ENCODE measurements at places on chromosomes 16 and 17.
A peak's percentile ranks its signal among the peaks of the same experiment; 100 is the strongest.

- no peak for DNase-seq
Observed at GRCh38 chr17:50818921-50819657, 16.3 kb upstream of the WFIKKN2 start.

GRCh38 chr17:52376137-52376536, 217.6 kb upstream of the CA10 start:
- no peak for DNase-seq

GRCh38 chr16:69123910-69124309, 8.5 kb downstream of the CHTF8 start:
- peak; percentile 72 for DNase-seq

DNA sequence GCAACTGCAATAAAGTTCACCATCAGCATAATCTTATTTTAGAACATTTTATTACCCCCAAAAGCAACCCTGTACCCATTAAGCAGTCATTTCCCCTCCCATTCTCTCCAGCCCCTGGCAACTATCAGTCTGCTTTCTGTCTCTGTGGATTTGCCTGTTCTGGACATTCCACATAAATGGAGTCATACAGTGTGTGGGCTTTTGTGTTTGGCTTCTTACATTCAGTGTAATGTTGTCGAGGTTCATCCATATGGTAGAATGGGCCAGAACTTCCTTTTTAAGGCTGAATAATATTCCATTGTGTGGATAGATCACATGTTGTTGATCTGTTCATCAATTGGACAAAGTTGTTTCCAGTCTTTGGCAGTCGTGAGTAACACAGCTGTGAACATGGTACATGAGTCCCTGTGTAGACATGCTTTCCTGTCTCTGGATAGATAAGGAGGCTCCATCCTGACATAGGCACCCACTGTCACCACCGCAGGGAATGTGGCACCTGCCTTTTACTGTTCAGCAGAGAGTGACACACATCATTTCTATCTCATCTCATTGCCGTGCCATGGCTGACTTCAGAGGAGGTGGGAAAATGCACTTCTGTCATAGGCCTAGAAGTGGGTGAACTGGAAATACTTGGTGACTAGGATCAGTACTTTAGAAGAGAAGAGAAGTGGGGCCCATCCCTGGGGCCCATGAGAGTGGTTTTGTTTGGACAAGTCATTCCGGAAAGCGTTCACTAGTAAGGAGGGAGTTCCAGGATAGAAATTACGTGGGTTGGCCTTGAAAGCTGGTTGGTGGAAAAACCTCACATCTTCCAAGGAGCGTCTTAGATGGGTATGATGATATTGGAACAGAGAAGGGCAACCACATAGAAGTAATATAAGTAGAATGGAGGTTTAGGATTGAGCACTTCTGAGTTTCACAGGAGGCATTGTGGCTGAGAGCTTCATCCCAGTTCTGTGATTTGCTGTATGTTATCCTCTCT, 25.8 kb downstream of the EPN2 start:
- no peak for DNase-seq

DNA sequence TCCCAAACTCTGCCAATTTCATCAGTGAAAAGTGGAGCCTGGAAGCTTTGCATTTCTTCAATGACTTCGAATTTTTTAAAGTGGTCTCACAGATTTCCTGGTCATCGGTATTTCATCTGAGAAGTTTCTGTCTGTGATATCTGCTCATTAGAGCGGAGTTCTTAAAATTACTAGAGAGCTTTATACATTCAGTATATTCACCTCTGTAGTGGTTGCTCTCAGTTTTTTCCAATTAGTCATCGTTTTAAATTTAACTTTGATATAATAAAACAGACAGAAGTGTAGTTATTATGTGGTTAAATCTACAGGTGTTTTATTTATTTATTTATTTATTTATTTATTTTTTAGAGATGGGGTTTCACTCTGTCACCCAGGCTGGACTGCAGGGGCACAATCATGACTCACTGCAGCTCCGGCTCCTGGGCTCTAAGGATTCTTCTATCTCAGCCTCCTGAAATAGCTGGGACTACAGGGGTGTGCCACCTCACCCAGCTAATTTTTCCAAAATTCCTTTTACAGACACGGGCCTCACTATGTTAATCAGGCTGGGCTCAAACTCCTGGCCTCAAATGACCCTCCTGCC, 16.0 kb downstream of the ARHGAP17 start:
- DNase-seq: no peak

- DNase-seq: no peak
Observed at GRCh38 chr17:3592216-3592860, 16.9 kb downstream of the TRPV1 start.

GRCh38 chr16:3070608-3071111, 5.2 kb downstream of the IL32 start:
- no peak for DNase-seq

GRCh38 chr16:55915096-55915827, 40.1 kb upstream of the CES5A start:
- DNase-seq: no peak

DNA sequence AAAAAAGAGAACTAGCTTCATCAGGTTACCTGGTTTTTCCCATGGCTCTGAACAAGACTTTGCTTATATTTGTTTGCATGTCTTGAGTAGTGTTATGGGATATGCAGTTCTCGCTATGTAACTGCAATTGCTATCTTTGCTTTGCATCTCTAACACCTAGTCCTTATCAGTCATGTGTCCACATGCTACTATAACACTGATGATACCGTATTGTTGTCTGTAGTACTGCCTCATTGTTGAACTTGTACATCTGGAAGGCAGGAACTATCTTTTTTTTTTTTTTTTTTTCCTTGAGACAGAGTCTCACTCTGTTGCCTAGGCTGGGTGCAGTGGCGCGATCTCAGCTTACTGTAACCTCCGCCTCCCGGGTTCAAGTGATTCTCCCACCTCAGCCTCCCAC, 2.5 kb downstream of the PSME3 start:
- no peak for DNase-seq

- DNase-seq: no peak
Observed at GRCh38 chr16:57704905-57705852, 10.6 kb downstream of the DRC7 start.

DNA sequence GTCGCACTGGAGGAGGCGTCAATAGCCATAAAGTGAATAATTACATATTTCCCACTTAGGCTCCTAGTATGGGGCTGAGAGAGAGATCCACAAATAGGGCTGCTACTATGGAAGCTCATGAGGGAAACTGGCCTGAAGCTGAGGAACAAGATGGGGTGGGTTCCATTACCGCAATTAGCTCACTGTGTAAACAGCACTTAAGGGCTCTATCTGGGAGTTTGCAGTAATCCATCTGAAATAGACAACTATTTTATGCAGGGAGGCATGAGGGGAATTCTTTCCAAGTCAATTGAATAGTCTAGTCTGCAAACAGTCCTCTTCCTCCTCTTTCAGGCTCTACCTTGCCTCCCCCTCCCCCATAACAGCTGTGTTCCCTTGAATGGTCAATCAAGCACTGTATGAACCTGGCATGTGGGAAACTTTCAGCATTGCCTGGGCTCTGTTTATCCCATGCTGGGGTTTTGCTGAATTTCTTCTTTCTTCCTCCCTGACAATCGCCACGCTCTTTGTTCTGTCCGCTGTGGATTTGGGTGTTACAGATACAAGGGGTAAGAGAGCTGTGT, 56.1 kb upstream of the MAF start:
- DNase-seq: no peak

DNA sequence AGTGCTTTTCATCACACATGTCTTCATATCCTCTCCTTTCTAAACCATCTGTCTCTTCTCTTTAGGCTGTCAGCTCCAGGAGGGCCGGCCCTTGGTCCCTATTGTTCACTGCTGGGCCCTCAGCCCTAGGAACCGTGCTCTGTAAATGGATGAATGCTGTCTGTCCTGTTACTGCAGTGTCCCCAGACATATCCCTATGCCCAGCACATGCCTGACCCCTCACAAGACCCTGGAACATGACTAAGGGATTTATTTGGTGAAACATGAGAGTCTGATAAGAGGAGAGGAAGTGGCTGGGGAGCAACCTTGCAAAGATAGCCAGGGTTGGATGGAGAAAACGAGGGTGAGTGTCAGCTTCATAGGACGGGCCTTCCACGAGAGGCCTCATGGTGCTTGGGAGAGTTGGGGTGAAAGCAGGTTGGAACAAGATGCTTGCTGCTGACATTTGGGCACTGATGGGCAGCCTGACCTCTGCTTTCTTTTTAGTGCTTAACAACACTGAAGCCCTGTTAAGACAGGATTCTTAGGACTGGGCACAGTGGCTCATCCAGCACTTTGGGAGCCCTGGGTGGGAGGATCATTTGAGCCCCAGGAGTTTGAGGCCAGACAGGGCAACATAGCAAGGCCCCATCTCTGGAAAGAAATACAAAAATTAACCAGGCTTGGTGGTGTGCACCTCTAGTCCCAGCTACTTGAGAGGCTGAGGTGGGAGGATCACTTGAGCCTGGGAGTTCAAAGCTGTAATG, 39.0 kb downstream of the ABCC1 start:
- no peak for DNase-seq

DNA sequence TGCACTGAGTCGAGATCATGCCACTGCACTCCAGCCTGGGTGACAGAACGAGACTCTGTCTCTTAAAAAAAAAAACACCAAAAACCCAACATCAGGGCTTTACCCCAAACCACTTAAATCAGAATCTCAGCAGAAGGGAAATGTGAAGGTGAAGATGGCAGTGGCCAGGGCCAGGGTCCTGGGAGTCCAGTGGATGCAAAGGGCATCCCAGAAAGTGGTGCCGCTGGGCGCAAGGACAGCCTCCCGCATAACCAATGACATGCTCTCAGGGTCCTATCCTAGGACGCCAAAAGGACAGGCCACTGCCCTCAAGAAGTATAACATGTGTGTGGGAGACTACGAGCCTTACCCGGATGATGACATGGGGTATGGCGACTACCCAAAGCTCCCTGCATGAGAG, 7.9 kb downstream of the TUBD1 start:
- no peak for DNase-seq

- no peak for DNase-seq
Observed at GRCh38 chr16:27220527-27220926, 17.2 kb downstream of the KDM8 start.

DNA sequence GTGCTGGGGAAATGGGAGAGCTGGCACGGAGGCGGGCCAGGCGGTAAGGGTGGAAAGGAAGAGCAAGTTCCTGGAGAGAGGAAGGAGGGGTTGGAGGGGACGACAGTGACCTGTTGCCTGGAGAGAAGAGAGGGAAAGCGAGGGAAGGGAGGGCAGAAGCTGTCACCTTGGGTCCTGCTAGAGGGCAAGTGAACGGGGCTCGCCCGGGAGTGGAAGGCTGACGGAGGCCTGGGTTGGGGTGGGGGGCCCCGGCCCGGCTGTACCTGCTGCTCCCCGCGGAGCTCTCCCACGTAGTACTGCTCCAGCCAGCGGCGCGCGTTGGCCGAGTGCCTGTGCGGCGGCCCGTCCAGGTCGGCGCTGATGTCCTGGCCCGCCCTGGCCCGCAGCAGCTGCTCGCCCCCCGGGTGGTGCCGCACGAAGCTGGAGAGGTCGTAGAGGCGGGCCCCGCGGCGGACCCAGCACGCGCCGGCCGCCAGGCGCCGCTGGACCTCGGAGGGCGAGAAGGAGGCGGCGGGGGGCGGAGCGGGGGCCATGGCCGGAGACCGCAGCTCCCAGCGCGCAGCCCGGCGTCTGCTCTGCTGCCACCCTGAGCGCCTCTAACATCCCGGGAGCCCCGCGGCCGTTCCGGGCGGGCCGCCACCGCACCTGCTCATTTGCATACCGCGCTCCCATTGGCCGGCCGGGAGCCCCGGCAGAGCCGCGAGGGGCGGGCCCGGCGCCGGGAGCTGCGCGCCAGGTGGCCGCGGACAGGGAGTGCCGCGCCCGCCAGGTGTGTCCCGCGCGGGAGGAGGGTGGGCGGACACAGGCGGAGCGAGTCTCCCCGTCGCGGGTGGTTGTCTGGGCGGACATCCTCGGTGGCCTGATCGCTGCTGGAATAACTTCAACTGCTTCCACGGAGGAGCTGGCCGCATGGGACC, at the start of gene FA2H:
TSS of gene FA2H (minus strand) at position 598 of the 917 bp plus-strand sequence. CDS start at position 533, 65 bp downstream.
- DNase-seq: peak; percentile 62

GRCh38 chr17:75335315-75335714, 46.1 kb upstream of the SLC25A19 start:
- DNase-seq: no peak

GRCh38 chr16:83958846-83959565, 6.0 kb downstream of the OSGIN1 start:
- no peak for DNase-seq

- no peak for DNase-seq
Observed at GRCh38 chr17:10705727-10706126, 8.3 kb downstream of the ADPRM start.

DNA sequence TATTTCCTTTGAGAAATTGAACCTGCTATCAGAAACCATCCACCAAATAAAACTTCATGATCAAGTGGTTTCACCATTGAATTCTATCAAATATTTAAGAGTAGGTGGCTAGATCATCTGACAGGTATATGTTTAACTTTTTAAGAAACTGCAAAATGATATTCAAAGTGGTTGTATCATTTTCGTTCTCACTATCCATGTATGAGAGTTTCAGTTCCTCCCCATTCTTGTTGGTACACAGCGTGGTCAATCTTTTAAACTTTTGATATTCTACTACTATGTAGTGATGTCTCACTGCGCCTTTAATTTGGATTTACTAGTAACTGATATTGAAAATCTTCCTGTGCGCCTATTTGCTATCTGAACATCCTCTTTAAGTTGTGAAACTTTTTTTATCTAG, 163.7 kb downstream of the CYB561 start:
- no peak for DNase-seq

GRCh38 chr17:74740173-74740572, 3.1 kb downstream of the RAB37 start:
- no peak for DNase-seq

DNA sequence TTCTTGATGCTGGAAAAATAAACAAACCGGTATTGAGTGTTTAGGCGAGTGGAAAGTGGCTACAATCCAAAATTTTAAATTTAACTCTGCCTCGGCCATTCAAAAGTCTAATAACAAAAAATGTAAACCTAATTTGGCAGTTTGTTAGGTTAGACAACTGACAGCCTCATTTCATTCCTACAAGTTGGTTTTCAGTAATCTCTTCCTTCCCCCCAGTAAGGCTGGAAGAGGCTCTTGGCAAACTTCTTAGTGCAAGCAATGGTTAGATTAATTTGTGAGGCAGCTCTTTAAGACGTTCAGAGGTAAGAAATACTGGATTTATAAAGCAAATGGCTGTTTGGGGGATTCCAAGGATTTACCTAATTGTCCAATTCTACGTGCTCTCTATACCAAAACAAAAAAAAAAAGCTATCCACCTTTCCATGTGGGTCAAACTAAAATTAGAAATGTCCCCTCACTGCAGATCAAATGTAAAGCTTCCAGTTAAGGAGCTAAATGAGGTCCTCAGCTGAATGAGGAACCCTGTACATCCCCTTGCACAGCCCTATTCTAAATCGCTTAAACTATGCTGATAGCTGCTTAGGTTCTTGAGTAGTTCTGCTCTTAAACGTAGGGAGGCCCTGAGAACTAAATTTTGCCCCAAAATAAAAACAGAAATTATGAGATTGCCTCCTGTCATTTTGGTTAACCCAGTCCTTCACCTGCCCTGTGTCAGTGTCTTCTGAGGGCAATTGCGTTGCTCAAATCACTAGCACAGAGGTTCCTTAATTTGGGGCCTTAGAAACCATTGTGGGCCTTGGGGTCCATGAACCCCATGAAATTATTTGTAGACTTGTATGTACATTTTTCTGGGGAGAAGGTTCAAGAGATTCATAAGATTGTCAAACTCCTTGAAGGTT, 2.9 kb downstream of the HEXIM1 start:
- DNase-seq: no peak
